Activated T-cell treated with anti-CD3 and anti-CD28 coated beads, Interleukin-2, amount 50 U/mL, for 72 hours (primary cell): ENCODE measurements at places on chromosomes 6 and 20. TPM values are rescaled to one million over a fixed set of nuclear protein-coding genes. Genes with fewer than 3 reads are reported as not detected.

Gene PPIL6
- 0.56 TPM for total RNA-seq

Gene SEL1L2
- not detected for total RNA-seq

- DNase-seq: no peak
- H3K36me3 ChIP-seq: no peaks in the 10 kb centered on the region
- H3K27ac ChIP-seq: peak overlapping the region; percentile 68
- no peaks in the 10 kb centered on the region for H3K27me3 ChIP-seq
- peaks cover 40% of the 10 kb centered on the region for H3K4me1 ChIP-seq
Measured at GRCh38 chr6:20711518-20711917, 177.3 kb downstream of the CDKAL1 start.

DNA sequence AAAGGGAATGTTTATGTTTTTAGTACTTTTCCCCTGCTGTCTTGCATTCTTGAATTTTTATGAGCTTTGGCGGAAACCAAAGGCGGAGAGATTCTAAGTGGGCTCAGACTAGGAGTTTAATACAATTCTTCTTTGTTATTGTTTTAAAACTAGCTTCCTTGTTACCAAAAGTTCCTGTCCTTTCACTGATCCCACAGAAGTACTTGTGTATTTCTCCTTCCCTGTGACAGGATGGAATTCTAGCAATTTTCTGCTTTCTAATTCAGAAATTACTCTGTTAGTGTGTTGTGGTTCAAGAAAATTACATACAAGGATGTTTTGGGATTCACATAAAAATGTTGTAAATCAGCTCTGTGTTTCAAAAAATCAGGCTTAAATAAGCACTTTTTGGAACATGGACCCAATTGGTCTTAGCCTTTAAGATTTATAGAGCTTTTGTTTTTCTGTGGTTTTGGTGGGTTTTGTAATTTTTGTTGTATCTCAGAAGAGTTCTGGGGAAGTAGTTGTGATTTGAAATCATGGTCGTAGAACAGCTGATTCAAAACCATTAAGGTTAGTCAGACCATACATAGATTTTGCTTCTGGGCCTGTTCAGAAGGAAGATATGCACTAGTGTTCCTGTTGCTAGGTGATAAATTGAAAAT lies 17.6 kb upstream of the CTAGE9 start:
- no peak for DNase-seq
- no peak overlapping the region for H3K27ac ChIP-seq
- H3K36me3 ChIP-seq: peaks cover 4% of the 10 kb centered on the region
- H3K4me3 ChIP-seq: no peak overlapping the region
- H3K27me3 ChIP-seq: no peaks in the 10 kb centered on the region
- H3K4me1 ChIP-seq: no peaks in the 10 kb centered on the region
